ENCODE measurements at places on chromosomes 11 and 22.

GRCh38 chr22:41340357-41340756, 39.0 kb downstream of the ZC3H7B start:
- DNase-seq: no peak

GRCh38 chr11:112129656-112130055, 34.2 kb downstream of the IL18 start:
- no peak for DNase-seq

GRCh38 chr22:34236527-34236926, 316.3 kb upstream of the LARGE1 start:
- no peak for DNase-seq

DNA sequence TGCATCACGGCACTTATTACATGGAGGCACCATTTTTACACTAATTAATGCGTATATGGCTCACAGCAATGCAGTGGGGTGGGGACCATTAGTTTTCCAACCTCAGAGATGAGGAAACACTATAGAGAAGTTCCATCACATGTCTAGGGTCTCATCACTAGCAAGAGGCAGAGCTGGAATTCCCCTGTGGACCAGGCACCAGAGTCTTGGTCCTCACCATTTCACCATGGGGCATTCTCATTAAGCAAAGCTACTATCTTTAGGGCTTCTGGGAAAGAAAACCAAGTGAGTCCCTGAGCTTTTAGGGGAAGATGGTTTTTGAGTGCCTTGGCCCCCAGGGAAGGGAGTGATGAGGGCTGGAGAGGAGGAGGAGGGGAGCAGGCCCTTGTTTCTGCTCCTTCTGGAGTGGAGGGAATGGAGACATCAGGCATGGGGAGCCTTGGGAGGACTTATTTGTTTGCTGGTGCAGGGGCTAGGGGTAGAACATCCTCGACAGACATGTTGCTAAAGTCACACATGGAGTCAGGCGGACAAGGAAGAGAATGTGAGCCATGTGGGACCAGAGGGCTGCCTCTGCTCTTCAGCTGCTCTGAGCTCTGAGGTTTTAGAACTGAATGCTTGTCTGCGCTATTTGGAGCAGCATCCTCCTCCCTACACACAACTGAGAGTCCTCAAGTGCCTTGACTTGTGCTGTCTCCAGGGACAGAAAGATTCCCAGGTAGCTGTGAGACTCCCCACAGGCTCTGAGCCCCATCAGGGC, 40.3 kb upstream of the ZBED5 start:
- DNase-seq: no peak

DNA sequence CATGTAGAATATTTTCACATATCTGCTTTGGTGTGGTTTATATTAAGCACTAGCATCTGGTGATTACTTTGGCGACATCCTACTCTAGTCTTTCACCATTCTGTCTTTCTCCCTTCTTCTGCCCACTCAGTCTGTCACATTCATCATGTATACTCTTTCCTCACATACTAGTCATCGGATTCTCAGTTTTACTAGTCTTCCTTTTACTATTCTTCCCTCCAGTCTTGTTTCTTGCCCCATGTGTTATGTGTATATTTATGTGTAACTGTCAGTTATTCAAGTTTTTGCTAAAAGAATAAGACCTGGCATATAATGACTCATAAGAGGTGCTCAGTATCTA, 4.6 kb upstream of the DIXDC1 start:
- DNase-seq: no peak

- no peak for DNase-seq
Observed at GRCh38 chr22:31829505-31829904, 75.7 kb downstream of the DEPDC5 start.

GRCh38 chr11:129974237-129974636, 28.4 kb downstream of the PRDM10 start:
- DNase-seq: no peak

Data from HL-60 (cell line).